Activated naive CD4-positive, alpha-beta T cell treated with anti-CD3 and anti-CD28 coated beads, Interleukin-2, amount 10 ng/mL, durations not matched to agents 5 hours and 36 hours (primary cell): ENCODE measurements at places on chromosomes 6 and 20. TPM values are rescaled to one million over a fixed set of nuclear protein-coding genes. Genes with fewer than 3 reads are reported as not detected.

Gene PTCRA
- not detected for total RNA-seq

Gene DLK2
- total RNA-seq: 0.43 TPM

Gene ZC2HC1B
- not detected for total RNA-seq

Gene ADGRF5
- not detected for total RNA-seq

Gene WASF1
- 0.71 TPM for total RNA-seq

Gene CNBD2
- total RNA-seq: 4.2 TPM

Gene SYCP2
- total RNA-seq: 4.8 TPM

Gene THBD
- total RNA-seq: not detected

Gene MPC1
- 24.6 TPM for total RNA-seq

Gene TFEB
- total RNA-seq: 18.2 TPM

Gene DAAM2
- not detected for total RNA-seq

Gene COL21A1
- not detected for total RNA-seq

Gene TSPYL1
- 45.4 TPM for total RNA-seq

Gene WFDC12
- not detected for total RNA-seq

Gene FERMT1
- not detected for total RNA-seq

Gene MOCS3
- 5.2 TPM for total RNA-seq

Gene HAO1
- not detected for total RNA-seq

Gene FABP7
- total RNA-seq: not detected

Gene RAET1L
- total RNA-seq: not detected

Gene UNC5CL
- 1.6 TPM for total RNA-seq

Gene GRM4
- total RNA-seq: not detected

Gene TBX18
- not detected for total RNA-seq

Gene PLCB1
- 0.14 TPM for total RNA-seq

Gene FOXS1
- total RNA-seq: not detected

Gene MUCL3
- total RNA-seq: not detected

Gene SLC35F1
- total RNA-seq: not detected

Gene TNF
- 53.4 TPM for total RNA-seq

Gene TAAR2
- not detected for total RNA-seq

Gene OR2B2
- total RNA-seq: not detected

Gene CAGE1
- not detected for total RNA-seq

Gene DZANK1
- total RNA-seq: 0.96 TPM

Gene ATAT1
- 8.4 TPM for total RNA-seq

Gene EFCAB8
- 0.18 TPM for total RNA-seq

Gene LAMA2
- not detected for total RNA-seq

Gene LY6G6C
- not detected for total RNA-seq

Gene ATP9A
- 0.20 TPM for total RNA-seq

Gene UBE2C
- total RNA-seq: 135 TPM

Gene MRAP2
- total RNA-seq: not detected

Gene GCLC
- total RNA-seq: 24.1 TPM

Gene PDYN
- total RNA-seq: not detected

Gene KIF25
- not detected for total RNA-seq

Gene ZNF337
- total RNA-seq: 18.9 TPM

Gene OR2H2
- not detected for total RNA-seq

Gene TBXT
- not detected for total RNA-seq

Gene NHSL1
- 0.60 TPM for total RNA-seq

Gene SLX4IP
- total RNA-seq: 8.8 TPM

Gene PI16
- 2.8 TPM for total RNA-seq

Gene KCNQ5
- total RNA-seq: 6.2 TPM

Gene FOXA2
- total RNA-seq: not detected

Gene TCP11
- total RNA-seq: not detected
